ENCODE measurements at places on chromosomes 1 and 21. TPM values are rescaled to one million over a fixed set of nuclear protein-coding genes. Genes with fewer than 3 reads are reported as not detected.

The OR10J4 gene
- total RNA-seq = not detected

The FHAD1 gene
- total RNA-seq = 1.0 TPM

The LEMD1 gene
- total RNA-seq = 1.3 TPM

- DNase-seq = no peak
Observed at GRCh38 chr1:190429141-190429540, 48.5 kb downstream of the BRINP3 start.

DNA sequence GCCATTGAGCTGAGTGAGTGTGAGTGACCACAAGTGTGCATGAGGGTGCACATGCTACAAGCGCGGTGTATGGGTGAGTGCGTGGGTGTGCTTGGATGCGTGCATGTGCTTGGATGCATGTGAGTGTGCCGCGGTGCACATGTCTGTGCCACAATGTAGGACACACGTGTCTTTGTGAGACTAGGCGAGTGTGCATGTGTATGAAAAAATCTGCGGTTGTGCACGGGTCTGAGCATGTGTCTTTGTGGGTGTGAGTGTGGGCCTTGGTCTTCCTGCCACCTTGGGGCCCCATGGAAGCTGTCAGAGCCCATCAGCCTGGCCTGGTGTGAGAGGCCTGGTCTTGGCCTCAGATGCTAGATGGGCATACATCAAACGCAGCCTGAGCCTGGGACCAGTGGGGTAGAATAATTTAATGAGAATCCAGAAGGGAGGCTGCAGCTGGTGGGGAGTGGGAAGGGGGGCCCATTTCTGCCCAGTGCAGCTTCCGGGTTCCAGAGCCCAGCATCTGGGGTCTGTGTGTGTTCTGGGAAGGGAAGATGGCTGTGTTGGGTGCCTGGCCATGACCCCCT is 103.9 kb upstream of the SLC2A1 start:
- DNase-seq = no peak

DNA sequence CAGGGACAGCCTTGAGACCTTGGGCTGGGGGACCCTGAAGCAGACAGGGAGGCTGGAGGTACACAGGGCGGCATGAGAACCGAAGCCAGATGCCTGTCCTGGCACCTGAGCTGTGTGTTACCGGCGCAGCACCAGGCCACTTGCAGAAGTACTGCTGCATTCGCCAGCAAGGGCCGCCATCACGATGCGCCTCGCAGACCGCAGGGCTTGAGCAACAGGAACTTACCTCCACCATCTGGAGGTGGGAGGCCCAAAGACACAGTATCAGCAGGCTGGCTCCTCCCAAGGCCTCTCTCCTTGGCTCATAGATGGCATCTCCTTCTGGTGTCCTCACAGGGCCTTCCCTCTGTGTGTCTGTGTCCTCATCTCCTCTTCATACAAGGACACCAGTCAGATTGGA is 90.1 kb downstream of the PRDM16 start:
- DNase-seq = no peak

- no peak for DNase-seq
Observed at GRCh38 chr1:154481053-154481452, 21.0 kb upstream of the TDRD10 start.

GRCh38 chr1:235920596-235921375 is 54.1 kb upstream of the LYST start:
- no peak for DNase-seq

DNA sequence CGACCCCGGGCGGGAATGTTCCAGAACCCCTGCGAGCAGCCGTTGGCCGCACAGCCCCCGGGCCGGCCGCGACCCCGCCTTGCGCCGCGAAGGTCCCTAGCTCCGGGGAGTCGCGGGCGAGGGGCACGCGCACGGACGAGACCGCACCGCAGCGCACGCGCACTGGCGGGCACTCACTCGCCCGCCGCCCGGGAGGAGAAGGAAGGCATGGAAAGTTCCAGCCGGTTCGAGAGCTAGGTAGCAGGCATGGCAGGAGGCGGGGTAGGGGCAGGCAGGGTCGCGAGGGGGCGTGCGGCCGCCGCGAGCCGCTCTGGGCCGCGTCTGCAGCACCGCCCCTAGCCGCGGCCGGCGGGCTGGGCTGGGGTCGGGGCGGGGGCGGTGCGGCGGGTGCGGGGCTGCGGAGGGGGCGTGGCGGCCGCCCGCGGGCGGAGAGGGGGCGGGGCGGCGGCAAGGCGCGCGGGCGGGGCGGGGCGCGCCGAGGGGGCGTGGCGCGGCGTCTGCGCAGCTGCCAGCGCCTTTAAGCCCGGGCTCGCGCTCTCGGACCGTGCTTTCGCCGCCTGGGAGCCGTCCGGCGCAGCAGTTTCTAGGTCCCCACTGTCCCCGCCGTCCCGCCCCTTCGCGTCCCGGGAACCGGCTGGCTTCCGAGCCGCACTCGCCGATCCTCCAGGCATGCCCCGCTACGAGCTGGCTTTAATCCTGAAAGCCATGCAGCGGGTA is at the start of the genes MRPS6 and SLC5A3:
TSS of gene MRPS6 (plus strand) at position 547 of the 717 bp plus-strand sequence. CDS start at position 670, 123 bp downstream.
TSS of gene SLC5A3 (plus strand) at position 547 of the 717 bp plus-strand sequence. CDS start 21,621 bp downstream, outside the sequence.
- DNase-seq = peak; percentile 85

DNA sequence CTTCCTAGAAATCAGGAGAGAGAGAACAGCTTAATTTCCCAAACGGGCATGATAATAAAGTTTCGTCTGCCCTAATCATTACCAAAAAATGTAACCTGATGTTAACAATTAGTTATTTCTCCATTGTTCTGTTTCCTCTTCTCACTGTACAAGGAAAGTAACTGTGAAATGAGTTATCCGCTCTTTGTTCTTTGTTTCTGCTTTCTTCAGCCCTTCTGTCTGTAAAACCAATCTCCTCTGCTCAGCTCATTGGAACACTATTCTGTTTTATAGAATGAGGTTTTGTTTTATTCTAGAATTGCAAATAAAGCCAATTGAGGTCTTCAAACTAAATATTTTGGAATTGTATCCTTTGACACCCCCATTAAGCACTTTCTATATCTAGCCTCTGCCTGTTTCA is 8.8 kb upstream of the THEM4 start:
- DNase-seq = no peak

DNA sequence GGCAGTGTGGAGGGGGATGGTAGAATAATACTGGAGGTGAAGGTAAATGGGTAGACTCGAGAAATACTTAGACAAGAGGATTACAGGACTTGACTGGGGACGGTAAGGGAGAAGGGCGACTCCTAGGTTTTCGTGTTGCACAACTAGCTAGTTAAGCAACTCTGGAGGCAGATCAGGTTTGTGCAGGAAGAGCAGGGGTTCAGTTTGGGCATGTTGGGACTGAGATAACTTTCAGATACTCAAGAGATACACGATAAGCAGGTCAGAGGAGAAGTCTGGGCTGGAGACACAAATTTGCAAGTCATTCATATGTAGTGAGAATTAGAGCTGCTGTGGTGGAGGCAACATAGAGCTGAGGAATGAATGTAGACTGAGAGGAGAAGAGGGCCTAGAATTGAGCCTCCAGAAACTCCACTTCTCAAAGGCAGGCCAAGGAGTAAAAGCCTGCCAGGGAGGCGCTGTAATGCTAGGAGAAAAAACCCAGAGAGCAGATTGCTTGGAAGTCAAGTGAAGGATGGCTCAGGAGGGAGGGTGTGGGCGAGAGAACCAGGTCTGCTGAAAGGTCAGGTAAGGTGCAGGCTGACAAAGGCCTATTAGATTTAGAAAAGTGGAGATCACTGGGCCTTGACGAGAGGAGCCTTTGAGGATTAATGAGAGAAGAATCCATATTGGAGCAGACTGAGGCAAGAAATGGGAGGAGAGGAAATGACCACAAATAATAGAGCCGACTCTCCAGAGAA is 20.8 kb downstream of the MAB21L3 start:
- no peak for DNase-seq

- no peak for DNase-seq
Observed at GRCh38 chr1:175198332-175198731, 5.8 kb upstream of the KIAA0040 start.

DNA sequence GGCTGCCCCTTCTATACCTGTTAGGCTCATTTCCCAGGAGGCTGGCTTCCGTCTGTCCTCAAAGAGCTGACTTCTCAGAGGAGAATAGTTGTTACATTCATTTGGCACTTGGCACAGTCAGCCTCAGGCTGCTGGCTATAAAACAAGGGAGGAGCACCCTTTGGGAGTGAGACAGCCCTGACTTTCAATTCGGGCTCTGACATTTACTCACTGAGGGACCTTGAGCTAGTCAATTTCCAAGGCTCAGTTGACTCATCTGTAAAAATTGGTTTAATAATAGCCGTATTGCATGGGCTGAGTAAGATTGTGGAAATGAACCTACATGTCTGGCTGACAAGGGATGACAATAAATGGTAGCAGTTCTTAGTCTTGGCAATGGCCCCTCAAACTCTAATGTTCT is 13.7 kb downstream of the ALX3 start:
- DNase-seq = no peak
